Hindlimb muscle (tissue), 1 donor: ENCODE measurements at places on chromosomes 6 and 20. TPM values are rescaled to one million over a fixed set of nuclear protein-coding genes. Genes with fewer than 3 reads are reported as not detected.

The BPIFB4 gene
- polyA plus RNA-seq, result 0.23 TPM

GRCh38 chr6:93177918-93178317, 241.4 kb downstream of the EPHA7 start:
- DNase-seq, result no peak

DNA sequence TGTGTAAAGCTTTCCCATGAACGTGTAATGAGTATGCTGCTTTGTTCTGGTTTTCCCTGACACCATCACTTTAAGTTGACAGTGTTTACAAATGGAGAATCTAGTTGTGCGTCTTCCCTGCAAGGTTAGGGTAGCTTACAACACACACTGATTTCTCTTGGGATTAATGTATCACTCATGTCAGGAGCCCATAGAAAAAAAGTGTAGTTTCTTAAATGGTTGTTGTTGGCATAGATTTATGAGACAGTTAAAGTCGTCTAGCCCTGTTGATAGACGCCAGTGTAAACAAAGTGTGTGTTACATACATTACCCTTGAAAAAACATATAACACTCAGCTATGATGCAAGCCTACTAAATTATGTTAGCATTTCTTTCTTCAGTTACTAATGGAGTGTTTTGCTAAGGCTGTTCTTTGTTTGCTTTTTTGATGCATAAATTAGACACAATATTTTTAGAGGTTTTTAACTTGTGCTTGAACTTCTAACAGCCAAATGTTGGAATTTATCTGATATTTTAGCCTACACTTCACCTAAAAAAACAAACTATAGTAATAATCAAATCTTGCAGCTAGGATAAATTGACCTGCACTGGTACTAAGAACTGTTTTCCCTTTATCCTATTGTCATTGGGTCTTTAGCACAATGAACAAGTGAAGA, 88.6 kb downstream of the RNF217 start:
- DNase-seq, result no peak

DNA sequence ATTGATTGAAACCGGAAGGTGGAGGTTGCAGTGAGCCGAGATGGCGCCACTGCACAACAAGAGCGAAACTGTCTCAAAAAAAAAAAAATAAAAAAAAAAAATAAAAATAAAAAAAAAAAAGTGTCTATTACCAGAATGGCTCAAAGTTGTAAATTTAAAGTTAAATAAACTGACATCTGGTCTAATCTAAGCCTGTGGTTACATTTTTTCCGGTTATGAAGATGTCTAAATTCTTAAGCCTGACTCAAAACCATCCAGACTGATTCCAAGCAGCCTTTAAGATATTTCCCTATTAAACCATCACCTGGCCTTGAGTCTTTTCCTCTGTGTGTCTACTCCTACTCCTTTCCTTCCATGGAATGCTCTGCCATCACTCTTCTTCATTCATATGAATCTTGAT, 371.7 kb upstream of the RUNX2 start:
- DNase-seq, result no peak

The NKAIN2 gene
- 5.2 TPM for polyA plus RNA-seq

DNA sequence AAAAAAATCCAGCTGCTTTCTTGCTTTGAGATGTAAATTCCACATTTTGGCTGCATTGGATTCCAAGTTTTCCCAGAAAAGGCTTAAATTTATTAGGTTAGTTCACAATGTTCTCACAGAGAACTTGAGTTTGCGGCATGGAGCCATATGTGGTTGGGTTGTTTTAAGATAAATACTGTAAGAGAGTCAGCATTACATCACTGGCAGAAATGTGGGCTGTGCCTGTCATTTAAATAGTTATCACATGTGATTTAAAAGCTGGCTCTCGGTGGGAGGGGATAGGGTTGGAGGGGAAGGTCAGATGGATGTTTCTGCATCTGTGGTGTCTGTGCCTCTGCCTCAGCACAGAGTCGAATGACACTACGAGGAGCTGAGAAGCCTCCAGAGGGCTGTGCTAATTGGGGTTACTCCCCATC, 73.8 kb upstream of the SCP2D1 start:
- peak; percentile 73 for DNase-seq

DNA sequence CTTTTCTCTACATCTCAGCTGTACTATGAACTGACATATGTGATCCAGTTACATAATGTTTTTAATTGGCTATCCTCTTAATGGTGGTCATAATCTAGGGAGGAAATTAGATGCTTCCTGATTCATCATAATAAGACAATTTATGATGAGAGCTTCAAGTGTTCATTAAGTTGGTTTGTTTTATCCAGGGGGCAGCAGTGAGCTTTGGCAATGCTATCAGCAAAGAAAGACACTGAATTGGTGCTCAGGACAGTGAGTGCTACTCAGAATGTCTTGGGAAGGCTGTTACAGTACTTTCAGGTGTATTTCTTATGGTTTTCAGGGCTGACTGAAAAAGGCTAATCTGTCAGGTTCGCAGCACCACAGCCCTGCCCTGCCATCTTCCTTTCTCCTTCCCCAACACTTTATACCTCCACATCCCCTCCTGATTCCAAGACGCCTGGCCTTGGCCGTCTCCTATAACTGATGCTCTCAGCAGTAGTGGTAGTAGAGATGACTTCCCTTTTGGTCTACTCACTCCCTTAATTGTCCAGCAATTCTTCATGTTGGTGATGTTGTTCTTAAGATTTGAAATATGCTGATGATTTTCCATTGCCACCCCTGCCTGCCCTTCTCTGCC, 67.0 kb upstream of the TNFAIP3 start:
- no peak for DNase-seq

The SIRPD gene
- not detected for polyA plus RNA-seq
